ENCODE measurements at places on chromosomes 1 and 21.

- no peak for DNase-seq
Observed at GRCh38 chr1:51218570-51218969, 17.5 kb upstream of the RNF11 start.

- DNase-seq = peak; percentile 57
Observed at GRCh38 chr1:34460193-34460592, 283.5 kb downstream of the C1orf94 start.

DNA sequence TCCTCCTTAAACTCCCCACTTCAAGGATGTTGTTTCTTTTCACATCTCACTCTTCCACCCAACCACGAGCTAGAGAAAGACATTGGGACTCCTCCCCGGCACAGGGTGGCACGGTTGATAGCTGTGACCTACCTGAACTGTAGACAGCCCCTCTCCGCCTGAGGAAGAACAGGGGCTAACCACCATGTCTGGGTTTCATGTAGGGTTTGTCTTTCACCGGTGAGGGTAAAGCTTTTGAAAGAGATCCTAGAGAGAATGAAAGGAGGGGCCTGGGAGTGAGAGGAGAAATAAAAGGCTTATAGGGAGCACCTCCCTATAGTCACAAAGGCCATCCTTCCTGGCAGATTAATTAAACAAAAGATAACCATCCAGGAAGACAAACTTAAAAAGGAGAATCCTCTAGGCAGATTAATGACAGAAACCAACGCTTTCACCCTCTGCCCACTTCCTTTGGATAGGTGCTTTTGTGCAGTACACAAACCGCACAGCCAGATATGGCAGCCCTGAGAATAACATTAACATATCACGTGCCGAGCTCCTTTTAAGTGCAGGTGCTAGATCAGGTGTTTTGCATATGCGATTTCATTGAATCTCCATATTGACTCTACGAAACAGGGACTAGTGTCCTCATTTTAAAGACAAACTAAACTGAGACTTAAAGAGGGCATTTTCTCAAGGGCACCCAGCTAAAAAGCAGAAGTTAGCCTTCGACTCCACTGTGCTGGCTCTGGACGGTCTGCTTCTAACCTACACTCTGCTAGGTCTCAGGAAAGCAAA, 178.1 kb upstream of the RUNX1 start:
- peak; percentile 71 for DNase-seq

- DNase-seq = no peak
Observed at GRCh38 chr1:218080863-218081262, 204.2 kb upstream of the RRP15 start.

DNA sequence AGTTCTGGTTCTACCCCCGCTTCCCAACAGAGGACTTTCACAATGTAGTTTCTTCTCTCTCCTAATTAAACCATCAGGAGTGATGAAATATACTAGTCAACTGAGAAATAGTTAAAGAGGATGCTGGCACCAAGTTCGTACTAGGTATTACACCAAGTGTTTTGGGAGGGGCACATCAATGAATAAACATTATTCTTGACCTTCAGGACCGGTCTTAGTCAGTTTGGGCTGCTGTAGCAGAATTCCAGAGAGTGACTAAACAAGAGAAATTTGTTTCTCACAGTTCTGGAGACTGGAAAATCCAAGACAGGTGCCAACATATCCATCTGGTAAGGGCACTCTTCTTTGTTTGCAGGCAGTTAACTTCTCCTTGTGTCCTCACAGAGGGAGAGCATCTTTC, 103.8 kb downstream of the SPATA17 start:
- no peak for DNase-seq

- no peak for DNase-seq
Observed at GRCh38 chr1:236886199-236886598, 91.1 kb downstream of the MTR start.

DNA sequence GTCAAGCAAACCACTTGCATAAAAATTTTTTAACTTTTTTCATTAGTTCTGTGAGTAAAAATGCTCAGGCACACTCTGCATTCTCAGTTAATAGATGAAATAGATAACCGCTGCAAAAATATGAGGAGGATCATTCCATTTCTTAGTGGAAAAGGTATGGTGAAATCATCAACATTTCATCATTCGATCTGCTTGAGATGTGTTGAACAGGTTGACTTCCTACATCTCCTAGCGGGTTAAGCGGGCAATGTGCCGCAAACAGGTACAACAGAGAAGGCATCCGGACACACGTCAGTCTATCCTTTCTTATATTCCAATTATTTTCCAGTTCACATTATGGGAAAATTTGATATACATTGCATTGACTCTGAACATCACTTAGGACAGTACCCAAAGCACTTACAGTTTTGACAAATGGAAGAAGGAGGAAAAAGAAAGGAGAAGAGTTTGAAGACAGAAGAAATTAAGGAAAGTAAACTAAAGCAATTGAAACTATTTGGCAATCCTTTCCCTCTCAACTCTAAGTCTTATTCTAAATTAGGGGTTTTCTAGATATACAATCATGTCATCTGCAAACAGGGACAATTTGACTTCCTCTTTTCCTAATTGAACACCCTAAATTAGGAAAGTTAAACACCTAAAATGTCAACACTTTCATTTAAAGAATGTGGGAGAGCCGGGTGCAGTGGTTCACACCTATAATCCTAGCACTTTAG, 33.5 kb downstream of the NIBAN1 start:
- no peak for DNase-seq

DNA sequence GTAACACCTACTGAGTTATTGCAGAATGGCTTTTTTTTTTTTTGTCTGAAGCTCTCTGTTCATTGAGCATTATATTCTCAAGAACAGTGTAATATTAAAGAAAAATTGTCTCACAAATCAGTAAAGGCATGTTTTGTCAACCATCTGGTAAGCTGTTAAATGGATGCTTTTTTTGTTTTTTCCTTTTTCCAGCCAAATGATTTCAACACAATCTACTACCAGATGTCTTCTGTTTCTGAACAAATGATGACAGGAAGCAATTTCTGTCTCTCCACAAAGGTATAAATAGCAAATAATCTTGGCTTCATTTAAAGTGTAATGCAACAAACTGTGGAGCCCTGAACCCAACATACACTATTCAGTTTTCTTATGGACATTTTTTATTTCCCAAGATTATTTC, 78.6 kb upstream of the RGS2 start:
- no peak for DNase-seq
